Renal cortex interstitium (tissue), 15 donors: ENCODE measurements at places on chromosomes 16 and 17.

DNA sequence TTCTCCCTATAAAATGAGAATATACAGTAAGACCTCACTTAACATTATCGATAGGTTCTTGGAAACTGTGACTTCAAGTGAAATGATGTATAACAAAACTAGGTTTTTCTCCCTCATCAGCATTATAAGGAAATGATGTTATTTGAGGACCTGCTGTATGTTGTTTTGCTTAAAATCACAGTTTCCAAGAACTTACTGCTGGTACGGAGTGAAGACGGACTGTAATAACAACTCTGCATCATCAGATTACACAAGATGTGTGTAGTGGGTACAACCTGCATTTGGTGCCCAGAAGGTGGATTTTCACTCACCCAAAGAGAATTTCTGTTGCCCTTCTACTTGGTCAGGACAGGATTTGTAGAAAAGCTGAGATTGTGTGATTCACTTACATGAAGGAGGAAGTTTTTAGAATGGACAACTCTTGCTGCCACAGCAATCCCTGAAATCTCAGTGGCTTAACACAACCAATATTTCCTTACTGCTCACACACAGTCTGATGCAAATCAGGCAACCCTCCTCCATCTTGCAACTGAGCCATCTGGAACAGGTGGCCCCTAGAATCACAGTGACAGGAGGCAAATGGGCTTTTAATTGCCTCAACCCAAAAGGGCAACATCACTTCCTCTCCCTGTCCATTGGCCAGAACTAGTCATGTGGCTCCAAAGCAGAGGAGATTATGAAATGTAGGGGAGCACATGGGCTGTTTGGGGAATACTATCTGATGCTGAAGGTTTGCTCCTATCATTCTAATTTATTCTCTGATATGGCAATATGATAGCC lies 67.6 kb upstream of the CACNG5 start:
- no peak for DNase-seq

GRCh38 chr17:60995680-60996079 lies 318.0 kb downstream of the BCAS3 start:
- DNase-seq, result no peak

DNA sequence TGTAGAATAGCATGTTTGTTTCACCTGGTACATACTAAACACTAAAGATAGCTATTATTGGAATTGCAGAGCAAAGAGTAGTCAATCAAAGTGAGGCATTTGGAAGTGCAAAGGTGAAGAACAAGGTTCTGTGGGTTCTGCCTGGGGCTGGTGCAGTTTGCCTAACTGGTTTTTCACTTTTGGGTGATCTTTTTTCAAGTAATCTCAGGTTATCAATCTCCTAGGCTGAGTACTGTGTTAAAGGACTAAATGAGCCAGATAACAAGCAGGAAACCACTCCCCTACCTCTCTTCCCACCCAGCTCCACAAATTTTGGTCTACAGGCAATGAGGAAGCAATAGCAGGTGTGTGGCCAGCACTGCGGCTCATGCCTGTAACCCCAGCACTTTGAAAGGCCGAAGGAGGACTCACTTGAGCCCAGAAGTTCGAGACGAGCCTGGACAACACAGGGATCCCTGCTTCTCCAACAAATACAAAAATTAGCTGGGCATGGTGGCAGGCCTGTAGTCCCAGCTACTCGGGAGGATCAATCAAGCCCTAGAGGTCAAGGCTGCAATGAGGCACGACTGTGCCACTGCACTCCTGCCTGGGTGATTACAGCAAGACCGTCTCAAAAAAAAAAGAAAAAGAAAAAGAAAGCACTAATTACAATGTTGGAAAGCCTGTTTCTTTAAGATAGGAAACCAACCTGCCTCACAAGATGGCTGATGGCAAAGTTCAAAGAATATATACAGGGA lies 2.0 kb upstream of the NTAN1 start:
- DNase-seq, result no peak

GRCh38 chr17:43366891-43367736 lies 31.7 kb upstream of the ARL4D start:
- no peak for DNase-seq

DNA sequence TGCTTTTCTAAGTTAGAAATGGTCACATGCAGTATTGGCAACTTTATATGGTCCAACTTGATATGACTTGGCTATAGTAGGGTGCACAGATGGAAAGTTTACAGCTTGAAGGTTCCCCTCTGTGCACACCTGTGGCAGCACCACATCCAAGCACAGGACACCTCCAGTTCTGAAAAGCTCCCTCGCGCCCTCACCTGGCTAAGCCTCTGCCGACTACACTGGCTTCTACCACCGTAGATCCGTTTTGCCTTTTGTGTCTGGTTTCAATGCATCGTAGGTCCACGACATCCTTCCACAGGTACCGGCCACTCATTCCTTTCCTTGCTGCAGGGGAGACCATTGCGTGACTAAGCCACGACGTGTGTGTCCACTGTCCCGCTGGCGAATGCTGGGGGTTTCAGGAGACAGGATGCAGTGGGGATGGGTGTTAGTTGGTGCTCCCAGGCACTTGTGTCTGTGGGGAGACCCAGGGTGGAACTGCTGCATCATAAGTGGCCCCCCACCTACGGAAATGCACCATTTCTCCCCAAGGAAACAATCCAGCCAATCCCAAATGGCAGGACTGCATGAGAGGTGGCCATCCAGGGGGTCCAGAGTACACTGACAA lies 4.9 kb upstream of the RASD1 start:
- no peak for DNase-seq

GRCh38 chr16:73050201-73051099 lies 2.5 kb upstream of the ZFHX3 start:
- DNase-seq, result no peak

DNA sequence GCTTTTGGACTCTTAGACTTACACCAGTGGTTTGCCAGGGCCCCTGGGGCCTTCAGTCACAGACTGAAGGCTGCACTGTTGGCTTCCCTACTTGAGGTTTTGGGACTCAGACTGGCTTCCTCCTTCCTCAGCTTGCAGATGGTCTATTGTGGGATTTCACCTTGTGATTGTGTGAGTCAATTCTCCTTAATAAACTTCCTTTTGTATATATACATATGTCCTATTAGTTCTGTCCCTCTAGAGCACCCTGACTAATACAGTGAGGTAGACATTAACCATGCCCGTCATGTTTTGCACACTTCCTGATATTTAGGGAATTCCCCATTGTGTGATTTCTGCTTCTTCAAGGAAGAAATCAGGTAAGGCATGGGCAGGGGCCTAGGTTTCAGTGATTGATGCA lies 147.8 kb upstream of the CA10 start:
- no peak for DNase-seq

GRCh38 chr16:907842-908241 lies 62.9 kb downstream of the LMF1 start:
- no peak for DNase-seq

DNA sequence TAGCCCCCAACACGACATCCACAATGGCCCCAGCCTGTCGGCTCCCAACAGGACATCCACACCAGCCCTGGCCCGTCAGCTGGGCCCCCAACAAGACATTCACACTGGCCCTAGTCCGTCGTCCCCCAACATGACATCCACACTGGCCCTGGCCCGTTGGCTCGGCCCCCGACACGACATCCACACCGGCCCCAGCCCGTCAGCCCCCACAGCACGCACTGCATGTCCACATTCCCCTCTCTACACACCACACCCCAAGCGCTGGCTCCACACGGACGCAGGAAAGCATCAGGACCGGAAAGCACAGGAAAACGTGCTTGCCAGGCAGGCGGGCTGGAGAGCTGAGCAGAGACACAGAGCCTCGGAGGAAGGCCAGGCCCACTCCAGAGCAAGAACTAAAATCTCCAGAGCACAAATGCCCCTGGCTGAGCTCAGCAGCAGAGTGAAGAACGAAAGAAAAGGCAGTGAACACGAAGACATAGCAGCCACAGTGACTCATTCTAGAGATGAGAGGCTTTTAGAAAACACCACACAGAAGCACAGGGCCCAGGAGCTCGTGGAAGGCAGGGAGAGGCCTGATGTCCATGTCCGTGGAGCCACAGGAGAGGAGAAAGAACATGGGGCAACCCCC lies 50.6 kb downstream of the LMF1 start:
- DNase-seq, result no peak

DNA sequence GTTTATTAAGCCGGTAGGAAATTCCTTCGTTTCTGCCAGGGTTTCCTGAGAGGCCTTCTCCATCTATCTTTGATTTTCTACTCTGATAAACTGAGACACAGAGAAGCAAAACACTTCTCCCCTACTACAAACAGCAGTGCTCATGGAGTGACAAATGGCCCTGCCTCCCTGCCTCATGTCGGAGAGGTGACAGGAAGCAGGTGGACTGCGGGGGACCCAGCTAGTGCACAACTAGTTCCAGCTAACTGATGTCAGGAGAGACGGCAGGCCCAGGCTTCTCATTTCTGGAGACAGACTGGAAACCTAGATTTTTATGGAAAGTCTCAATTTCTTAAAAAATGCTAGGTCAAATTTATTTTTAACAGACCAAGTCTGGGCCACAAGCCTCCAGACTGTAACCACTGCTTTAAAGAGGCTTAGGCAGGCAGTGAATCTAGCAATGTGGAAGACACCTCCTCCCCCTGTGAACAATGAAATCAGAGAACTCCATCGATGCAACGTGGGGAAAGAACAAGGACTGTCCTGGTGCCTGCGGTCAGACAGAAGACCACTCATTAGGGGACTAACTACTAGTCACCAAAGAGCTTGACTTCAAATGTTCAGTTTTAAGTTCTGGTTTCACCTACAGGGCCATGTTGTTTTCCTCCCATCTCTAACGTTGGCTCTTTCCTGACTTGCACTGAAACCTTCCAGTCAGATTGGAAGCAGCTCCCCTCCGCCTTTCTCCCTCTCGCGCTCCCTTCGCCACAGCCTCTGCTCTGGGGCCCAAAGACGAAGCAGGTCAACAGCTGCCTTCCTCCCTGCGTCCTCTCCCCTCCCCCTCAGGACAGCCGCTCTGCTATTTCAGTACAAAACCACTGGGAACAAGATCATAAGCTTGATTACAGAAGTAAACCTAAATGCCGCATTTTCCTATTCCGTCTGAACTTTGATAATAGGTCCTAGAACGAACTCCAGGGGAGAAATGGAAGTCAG lies 17.6 kb downstream of the GTF3C1 start:
- no peak for DNase-seq

DNA sequence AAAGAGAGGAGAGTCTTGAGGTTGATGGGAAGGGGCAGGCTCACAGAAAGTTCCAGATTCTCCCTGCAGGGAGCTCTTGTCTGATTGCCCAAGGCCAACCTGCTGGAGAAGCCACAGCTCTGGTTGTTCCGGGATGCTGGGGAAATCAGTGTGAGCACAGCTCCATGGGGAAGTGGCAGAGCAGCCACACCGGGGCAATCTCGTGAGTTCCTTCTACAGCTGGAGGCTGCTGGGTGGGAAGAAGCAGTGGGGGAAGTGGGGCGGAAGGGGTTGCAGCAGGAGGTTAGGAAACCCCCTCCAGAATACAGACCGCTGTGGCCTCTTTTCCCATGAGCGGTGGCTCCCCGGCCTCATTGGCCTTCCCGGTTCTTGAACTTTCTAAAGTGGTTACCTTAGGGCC lies 34.0 kb downstream of the KIAA0513 start:
- DNase-seq, result no peak

DNA sequence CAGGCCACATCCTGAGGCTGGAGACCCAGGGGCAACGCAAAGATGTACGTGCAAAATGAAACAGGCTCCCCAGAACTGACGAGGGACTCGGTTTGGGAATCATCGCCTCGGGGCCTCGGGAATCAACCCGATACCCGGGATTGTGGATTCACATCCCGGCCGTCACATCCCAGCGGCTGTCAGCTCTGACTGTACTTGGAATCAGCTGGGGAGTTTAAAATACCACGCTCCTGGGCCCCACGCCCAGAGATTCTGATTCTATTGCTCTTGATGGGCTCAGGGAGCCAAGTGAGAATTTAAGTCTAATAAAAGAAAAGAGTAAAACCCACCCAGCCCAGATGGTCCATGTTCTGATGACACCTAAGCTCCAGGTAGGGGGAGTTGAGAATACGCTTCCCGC lies 42.2 kb downstream of the MRM3 start:
- DNase-seq, result no peak

DNA sequence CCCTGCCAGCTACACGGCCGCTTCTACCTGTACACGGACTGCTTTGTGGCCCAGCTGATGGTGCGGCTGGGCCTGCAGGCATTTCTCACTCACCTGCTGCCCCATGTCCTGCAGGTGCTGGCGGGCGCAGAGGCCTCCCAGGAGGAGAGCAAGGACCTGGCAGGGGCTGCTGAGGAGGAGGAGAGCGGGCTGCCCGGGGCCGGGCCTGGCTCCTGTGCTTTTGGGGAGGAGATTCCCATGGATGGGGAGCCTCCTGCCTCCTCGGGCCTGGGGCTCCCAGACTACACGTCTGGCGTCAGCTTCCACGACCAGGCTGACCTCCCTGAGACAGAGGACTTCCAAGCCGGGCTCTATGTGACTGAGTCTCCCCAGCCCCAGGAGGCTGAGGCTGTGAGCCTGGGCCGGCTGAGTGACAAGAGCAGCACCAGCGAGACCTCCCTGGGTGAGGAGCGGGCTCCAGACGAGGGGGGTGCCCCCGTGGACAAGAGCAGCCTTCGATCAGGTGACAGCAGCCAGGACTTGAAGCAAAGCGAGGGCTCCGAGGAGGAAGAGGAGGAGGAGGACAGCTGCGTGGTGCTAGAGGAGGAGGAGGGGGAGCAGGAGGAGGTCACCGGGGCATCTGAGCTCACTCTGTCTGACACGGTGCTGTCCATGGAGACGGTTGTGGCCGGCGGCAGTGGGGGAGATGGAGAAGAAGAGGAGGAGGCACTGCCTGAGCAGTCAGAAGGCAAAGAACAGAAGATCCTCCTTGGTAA lies 3.5 kb downstream of the WDR81 start:
- DNase-seq, result no peak

DNA sequence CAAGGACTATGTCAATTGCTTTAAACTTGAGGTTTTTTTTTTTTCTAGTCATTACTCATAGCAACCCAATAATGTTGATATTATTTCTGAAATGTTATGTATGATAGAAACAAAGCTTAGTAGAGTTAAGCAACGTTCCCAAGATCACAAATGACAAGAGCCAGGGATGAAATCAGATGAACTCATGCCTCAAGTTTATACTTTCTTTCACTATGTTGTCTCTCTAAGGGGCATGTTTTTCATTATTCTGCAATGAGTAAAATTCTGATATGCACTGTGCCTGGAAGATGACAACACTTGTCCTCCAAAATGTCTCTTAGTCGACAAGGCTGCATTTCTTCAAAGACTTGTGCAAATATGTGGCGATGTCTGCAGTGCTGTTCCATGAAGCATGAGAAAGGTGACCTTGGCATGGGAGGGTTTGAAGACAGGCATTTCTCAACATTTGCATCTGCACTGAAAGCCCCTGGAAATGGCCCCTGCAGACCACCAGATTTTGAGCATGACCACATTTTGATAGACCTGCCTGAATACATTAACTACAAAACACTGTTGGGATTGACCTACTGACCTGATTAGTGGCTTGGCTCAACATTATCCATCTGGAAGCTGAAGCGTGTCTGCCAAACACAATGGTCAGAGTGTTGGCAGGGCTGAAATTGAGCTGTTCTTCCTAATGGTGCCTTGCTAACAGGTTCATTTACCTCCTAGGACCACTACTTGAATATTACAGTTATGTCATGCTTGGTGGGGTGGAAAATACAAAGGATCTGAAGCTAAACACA lies 1027.5 kb downstream of the CDH11 start:
- no peak for DNase-seq
